ENCODE measurements at places on chromosomes 1 and 21. TPM values are rescaled to one million over a fixed set of nuclear protein-coding genes. Genes with fewer than 3 reads are reported as not detected.

The ETS2 gene
- polyA plus RNA-seq, result 56.7 TPM

The TRNAU1AP gene
- 23.0 TPM for polyA plus RNA-seq

DNA sequence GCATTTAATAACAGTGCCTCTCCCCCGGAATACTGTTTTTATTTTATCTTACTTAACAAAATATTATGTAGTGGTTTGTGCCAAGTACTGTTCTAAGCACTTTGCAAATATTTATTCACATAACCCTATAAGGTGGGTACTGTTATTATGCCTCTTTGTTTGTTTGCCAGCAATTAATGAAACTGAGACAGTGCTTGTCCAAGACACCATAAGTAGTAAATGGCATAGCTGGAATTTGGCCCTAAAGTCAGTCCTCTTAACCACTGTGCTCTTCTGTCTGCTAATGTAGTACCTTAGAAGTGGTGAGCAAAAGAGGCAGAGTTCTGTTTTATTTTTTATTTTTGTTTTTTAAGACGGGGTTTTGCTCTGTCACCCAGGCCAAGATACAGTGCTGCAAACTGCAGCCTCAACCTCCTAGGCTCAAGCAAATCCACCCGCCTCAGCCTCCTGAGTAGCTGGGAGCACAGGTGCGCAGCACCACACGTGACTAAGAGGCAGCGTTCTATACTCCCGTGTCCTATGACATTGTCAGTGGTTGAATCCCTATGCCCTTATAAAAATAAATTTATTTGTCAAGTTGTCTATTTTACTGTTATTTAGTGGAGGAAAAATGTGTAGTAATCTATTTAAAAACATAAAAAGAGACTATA lies 165.8 kb downstream of the CLEC20A start:
- DNase-seq, result no peak

DNA sequence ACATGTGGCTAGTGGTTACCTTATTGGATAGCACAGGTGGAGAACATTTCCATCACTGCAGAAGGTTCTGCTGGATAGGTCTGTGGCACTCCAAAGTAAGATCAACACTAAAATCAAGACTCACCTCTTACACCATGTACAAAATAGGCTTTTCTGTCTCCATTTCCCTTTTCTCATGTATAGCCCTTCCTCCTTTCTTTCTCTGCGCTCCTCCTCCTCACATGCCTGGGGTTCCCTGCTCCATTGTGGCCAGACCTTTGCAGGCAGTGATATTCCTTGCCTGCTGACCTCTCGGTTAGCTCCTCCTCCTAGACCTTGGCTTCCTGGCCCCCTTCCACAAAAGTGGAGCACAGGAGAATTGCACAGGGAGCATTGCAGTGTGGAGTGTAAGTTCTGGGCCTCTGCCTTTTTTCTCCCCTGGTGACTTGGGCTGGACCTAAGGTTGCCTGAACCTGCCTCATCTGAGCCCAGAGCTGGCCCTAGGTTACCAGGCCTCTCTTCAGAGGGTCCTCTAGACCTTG lies 33.2 kb upstream of the RBM15 start:
- no peak for DNase-seq

DNA sequence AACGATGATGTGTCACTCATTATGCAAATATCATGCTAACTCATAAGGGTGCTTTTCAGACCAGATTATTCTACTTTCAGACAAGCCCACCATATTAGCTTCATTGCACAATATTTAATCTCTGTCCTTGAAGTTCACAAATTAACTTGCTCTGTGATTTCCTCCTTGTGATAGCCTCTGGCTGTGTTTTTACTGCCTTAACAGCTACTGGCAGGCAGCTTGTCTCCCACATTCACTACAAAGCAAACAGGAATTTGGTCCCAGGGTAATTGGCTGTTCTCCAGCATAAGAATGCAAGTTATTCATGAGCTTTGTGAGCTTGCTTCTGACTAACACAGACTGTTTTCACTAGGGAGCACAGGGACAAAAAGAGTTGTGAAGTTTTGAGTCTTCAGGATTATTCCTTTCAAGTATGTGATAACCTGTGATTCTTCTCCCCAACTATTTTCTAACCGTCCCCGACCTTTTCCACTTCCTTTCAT lies 87.9 kb upstream of the HMCN1 start:
- DNase-seq, result peak; percentile 73
